ENCODE measurements at places on chromosomes 13 and 19.

DNA sequence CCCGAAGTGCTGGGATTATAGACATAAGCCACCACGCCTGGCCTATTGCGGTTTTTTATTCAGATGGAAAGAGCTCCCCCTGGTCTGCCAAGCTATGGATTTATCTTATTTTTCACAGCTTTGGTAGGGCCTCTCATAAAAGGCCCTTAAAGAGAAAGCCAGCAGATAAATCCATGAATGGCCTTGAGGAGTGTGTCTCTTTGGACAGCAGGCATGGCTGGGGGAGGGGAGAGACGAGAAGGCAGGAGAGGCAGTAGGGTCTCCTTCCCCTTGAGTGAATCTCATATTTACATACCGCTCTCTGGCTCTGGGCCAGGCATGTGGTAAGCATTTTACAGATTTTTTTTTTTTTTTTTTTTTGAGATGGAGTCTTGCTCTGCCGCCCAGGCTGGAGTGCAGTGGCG, 25.2 kb downstream of the MARK4 start:
- DNase-seq, result no peak

- DNase-seq, result no peak
Observed at GRCh38 chr19:8705742-8706141, 7.1 kb upstream of the ACTL9 start.

- no peak for DNase-seq
Observed at GRCh38 chr19:5352229-5352763, 11.7 kb upstream of the PTPRS start.

GRCh38 chr19:33665776-33666595, 44.2 kb downstream of the CHST8 start:
- DNase-seq, result no peak

- DNase-seq, result no peak
Observed at GRCh38 chr13:96223231-96223630, 133.3 kb downstream of the HS6ST3 start.

GRCh38 chr13:78742659-78743058, 83.7 kb upstream of the OBI1 start:
- DNase-seq, result no peak

GRCh38 chr19:12792853-12793289, 1.6 kb downstream of the JUNB start:
- no peak for DNase-seq

GRCh38 chr19:40627486-40628279, 26.5 kb downstream of the LTBP4 start:
- no peak for DNase-seq

DNA sequence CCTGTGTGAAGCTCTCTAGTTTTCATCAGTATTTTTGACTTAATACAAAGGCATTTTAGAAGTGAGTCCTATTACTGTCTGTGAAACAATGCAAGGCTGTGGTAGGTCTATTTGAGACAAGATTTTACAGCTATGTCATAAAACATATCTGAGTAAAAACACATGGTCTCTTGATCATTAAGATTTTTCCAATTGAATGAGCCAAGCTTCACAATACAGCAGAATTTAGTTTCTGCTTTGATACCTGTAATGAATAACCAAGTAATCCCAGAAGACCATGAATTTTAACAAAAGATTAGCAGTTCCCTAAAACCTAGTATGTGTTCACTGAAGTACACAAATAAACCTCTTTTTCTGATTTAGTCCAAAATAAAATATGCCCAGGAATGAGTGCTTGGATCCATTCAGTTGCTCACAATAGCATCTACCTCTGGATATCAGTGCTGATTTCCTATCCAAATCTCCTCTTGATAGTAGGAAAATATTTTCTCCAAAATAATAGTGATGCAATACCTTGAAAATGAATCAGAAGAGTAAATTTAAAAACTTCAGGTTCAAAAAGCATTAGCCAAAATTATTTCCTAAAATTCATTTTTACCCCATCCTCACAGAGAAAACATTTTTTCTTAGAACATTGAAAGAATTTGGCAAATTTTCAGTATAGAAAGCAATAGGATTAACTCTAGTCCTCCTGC, 533.5 kb upstream of the SGCG start:
- DNase-seq, result no peak

GRCh38 chr19:39544911-39545310, 5.0 kb upstream of the EID2 start:
- DNase-seq, result no peak

- DNase-seq, result no peak
Observed at GRCh38 chr13:27182844-27183497, 11.4 kb upstream of the USP12 start.

GRCh38 chr13:113979791-113980471, 6.1 kb upstream of the C13orf46 start:
- no peak for DNase-seq

DNA sequence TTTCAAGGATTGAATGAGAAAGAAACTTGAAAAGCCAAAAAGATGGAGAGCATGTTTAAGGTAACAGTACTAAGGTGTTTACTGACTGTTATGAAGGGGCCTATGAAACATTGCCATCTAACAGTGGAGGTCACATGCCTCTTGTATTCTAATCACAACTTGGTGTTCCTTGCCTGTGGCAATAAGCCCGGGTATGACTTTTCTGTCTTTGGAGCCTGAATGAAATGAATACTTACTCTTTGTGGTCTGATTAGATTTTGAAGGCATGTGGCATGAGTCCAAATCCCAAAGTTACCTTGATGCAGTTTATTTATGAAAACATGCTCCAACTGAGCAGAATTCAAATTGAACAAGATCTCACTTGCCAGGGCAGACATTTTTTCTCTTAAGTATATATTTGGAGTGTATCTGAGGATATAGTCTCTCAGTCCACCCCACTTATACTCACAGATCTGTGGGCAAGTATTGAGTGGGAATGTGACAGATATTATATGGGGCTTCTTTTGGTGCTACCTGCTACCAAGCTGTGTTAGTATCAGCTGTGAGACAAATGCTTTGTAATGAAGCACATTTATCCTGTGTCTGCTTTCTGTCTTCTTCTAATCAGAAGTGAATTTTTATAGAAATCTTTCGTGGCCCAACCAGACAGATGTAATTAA, 67.5 kb downstream of the B3GLCT start:
- DNase-seq, result no peak

GRCh38 chr19:45340232-45340898, at the start of gene KLC3:
Gene KLC3, plus strand, starts transcription at chr19:45340750. Its CDS starts 4,792 bp downstream, at chr19:45345542.
- DNase-seq, result no peak

- no peak for DNase-seq
Observed at GRCh38 chr19:53977429-53977990, 13.9 kb upstream of the CACNG6 start.

DNA sequence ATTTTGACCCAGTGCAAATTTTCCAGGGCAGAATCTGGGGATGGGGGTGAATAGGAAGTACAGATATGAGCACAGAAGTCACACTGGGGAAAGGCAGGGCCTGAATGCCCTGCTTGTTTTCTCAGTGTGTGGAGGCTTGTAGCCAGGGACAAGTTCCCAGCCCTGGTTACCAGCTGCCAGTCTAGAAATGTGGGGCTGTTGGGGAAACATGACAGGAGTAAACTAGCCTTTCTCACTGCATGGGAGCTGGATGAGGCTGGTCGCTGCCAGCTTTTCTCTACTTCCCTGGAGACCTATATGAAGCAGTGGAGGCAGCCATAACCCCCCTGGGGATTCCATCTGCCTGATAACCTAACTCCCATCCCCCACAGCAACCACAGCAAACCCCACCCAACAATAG, 2267.7 kb downstream of the PCDH9 start:
- no peak for DNase-seq

DNA sequence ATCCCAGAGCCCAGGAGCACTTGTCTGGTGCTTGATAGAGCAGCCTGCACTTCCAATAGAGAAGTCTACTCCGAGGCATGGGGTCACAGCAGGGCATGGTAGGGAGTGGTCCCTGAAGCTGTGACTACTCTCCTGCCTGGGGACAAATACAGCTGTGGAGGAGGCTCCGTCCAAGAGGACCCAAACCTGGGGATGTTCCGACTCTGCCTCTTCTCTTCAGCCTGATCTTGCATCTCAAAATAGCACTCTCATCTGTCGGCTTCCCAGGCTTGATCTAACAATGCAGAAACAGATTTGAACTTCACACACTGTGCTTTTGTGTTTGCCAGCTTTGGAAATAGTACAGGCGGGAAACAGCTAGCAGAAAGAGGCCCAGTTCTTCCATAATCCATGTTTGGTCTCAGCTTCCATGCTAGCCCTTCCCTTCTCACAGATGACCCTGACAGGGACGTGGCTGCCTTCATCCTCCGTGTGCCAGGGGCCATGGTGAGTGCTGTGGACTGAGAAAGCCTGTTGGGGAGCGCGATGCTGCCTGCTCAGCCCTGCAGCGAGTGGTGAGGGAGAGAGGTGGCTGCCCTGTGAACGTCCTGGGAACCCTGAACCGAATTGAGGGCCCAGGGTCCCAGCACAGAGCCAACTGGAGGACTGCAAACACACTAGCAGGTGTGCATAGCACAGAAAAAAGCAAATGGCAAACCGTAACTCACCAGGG, 150.3 kb upstream of the GPR12 start:
- no peak for DNase-seq

- no peak for DNase-seq
Observed at GRCh38 chr19:58400316-58400915, 5.0 kb downstream of the RNF225 start.

DNA sequence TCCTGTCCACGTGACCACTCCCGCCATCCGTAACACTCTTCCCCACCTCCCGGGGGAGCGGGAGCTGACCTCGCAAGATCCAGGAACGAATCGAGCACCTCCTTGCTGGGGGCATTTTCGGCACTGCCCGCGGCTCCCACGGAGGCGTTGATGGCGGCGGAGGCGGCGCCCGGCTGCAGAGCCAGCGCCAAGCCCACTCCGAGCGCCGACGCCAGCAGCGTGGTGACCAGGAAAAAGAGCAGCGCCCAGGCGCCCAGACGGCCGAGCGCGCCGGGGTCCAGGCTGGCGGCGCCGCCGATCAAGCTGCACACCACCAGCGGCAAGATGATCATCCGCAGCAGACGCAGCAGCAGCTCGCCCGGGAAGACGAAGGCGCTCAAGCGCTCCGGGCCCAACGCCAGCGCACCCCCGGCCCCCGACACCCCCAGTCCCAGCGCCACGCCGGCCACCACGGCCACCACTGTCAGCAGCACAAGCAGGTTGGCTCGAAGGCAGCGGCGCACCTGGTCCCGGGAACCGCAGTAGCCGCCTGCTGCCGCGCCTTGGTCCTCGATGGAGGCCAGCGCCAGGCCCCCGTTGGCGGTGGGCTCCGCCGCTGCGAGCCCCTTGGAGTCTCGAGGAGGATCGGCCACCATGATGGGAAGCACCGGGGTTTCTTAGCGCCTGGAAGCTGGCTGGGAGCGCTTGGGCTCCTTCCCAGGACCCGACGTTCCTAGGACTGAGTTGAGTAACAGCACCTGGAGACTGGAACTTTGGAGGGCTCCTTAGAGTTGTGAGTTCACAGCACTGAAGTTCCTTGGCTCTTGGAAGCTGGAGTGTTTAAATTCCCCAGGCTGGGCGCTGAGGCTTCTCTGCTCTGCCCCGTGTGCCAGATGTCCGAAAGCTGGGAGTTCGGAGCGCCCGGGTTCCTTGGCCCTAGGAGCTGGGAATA, 798 bp downstream of the SLC1A5 start:
- DNase-seq, result no peak

- DNase-seq, result no peak
Observed at GRCh38 chr19:43806848-43807247, 4.6 kb upstream of the LYPD5 start.

DNA sequence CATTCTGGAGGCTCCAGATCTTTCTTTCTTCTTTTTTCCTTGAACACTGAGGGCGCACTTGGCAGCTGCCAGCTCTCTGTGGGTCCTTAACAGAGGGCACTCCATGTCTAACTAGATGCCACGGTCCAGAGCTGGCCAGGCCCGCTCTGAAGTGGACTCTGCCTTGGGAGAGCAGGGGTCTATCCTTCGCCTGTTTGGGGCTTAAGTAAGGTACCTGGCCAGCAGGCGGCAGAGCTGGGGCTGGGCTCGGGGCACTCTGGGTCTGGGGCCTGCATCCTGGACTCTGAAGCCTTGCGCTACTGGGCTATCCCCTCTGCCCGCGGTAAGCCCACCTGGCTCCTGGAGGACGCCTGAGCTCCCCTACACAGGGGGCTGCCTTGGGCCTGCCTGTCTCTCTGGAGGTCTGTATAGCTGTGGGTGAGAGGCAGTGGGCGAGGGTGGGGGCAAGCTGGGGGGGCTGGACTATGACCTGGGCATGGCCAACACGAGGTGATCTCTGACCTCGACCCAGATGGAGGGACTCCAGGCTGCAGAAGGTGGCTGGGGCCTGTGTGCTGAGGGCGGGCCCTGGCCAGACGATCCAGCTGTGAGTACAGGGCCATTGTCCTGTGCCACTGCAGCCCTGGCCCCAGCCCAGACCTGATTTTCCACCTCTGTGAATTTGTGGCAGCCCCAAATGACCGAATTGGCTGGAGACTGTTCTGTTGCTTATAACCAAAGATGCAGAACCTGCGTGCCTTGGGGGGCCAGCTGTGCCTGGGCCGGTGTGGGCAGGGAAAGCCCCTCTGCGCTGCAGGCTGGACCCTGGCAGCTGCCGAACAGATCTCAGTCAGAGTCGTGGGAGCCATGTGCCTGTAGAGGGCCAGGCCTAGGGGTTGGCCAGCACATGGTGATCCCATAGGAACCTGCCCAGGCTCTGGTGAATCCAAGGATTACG, 26.5 kb downstream of the CEBPG start:
- no peak for DNase-seq

DNA sequence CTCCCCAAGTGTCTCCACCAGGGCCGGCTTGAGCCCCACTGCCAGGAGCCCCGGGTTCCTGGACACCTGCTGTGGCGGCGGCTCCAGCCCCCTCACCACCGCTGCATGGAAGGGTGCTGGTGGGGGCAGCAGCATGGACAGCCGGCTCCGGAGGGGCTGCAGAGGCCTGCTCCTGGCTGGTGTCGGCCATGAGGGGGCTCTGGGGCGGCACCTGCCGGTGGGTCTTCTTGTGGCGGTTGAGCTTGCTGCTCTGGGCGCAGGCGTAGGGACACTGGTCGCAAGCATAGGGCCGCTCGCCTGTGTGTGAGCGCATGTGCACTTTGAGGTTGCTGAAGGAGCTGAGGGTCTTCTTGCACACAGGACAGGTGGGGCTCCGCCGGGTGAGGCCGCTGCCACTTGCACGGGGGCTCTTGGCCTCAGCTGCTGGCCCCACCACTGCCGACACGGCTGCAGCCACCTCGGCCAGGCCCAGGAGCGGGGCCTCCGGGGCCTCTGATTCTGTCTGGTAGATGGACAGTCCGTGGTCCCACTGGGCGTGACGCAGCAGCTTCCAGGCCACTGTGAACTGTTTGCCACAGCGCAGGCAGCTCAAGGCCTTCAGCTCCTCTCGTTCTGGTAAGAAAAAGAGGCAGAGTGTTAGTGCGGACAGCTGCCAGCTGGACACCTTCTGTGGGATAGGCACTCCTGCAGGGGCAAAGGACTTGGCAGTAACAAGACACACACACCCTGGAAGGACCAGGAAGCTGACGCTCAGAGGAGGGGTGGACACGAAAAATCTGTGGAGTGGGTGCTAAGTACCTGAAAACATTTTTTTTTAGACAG, 4.1 kb downstream of the ZNF296 start:
- DNase-seq, result no peak
